ENCODE measurements at places on chromosomes 6 and 20. TPM values are rescaled to one million over a fixed set of nuclear protein-coding genes. Genes with fewer than 3 reads are reported as not detected.

Gene GGTLC1
- not detected for total RNA-seq

Gene FAM162B
- not detected for total RNA-seq

Gene BNIP5
- total RNA-seq, result not detected

Gene PCSK2
- total RNA-seq, result not detected

Gene GSTA4
- 4.1 TPM for total RNA-seq

Gene PROKR2
- total RNA-seq, result not detected

Gene PSMB8
- 327 TPM for total RNA-seq

Gene SPATA2
- total RNA-seq, result 8.9 TPM

Gene FOXS1
- total RNA-seq, result not detected

Gene ARFGEF3
- total RNA-seq, result 0.28 TPM

Gene ERVFRD-1
- not detected for total RNA-seq

Gene METTL24
- 1.4 TPM for total RNA-seq

Gene CCN6
- not detected for total RNA-seq

DNA sequence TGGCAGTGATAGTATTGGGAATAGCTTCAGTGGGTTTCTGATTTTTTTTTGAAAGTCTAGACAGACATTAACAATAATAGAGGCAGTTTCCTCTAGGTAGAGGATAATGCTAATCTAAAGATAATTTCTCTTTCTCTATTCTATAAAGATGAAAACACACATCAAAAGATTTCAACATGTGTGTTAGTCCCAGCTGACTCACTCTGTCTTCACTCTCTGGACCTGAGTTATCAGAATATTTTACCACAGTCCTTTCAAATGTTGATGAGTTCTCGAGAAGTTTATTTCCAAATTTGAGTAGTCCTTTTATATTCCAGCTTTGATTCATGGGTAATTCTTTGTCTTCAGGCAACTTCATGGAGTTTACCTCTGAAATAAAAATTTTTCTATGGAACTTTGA is 17.1 kb downstream of the RPRD1B start:
- peaks cover 18% of the 10 kb centered on the region for H3K36me3 ChIP-seq
- peaks cover 22% of the 10 kb centered on the region for H3K4me1 ChIP-seq
- H3K4me3 ChIP-seq, result no peak overlapping the region
- no peak for DNase-seq

- peaks cover 2% of the 10 kb centered on the region for H3K27me3 ChIP-seq
- H3K4me3 ChIP-seq, result no peak overlapping the region
- no peak for DNase-seq
- H3K36me3 ChIP-seq, result no peaks in the 10 kb centered on the region
These were observed 61.4 kb upstream of the APCDD1L start for GRCh38 chr20:58576603-58576970.

- peaks cover 4% of the 10 kb centered on the region for H3K36me3 ChIP-seq
- H3K4me3 ChIP-seq, result peak overlapping the region; percentile 64
- peak; percentile 39 for DNase-seq
- peaks cover 5% of the 10 kb centered on the region for H3K27me3 ChIP-seq
These were observed 58.9 kb upstream of the LRRC1 start for GRCh38 chr6:53735896-53736295.

DNA sequence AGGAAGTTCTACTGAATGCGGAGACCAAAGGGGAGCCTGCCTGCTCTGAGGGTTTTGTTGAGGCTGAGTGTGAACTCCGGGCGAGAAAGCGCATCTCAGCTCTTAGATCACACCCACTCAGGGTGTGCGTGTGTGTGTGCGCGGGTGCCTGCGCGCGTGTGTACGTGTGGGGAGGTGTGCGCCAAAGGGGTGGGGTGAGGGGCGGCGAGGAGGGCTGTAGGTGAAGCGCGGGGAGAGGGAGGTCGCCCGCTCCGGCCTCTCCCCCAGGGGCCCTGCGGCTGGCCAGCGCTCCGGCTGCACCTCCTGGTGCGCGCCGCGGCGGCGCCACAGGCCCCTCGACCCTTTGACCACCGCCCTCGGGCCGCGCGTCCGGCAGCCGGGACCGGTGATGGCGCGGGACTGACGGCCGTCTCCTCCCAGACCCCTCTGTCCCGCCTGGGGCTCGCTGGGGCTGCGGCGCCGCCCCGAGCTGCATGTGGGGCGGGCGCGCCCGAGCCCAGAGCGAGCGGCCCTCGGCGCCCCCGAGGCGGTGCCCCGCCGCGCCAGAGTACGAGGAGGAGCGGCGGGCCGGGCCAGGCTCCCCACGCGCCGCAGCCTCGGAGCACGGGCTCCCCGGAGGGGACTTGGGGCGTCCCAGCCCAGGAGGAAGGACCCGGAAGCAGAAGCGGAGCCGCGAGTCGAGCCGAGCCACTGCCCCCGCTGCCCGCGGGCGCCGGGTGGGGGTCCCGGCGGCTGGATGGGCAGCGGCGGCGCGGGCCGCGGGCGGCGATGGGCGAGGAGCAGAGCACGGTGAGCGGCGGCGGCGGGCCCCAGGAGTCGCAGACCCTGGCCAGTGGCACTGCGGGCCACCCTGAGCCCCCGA is at the start of gene RNF217:
TSS of gene RNF217 (plus strand) at position 661 of the 862 bp plus-strand sequence. CDS start at position 769, 108 bp downstream.
- H3K27me3 ChIP-seq, result peaks cover 60% of the 10 kb centered on the region
- peaks cover 10% of the 10 kb centered on the region for H3K4me1 ChIP-seq
- H3K36me3 ChIP-seq, result peaks cover 2% of the 10 kb centered on the region
- no peak within 1 kb of the TSS for H3K27ac ChIP-seq
- DNase-seq, result peak; percentile 44

DNA sequence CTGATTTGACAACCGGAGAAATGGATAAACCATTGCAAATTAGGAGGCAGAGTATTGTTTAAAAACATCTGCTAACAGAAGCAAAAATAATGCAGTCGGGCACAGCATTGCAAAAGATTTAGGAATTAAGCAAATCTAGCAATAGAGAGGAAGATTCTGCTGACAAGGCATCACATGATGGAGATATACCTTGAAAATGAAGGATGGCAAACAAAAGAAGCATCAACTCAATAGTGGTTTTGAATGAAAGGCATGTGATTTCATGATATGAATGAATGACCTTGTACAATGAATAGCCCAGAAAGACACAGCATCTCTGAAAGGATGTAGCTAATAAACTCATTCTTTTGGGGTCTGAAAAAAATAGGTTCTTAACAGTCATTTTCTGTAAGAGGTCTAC is 8.6 kb upstream of the RBM39 start:
- no peak for DNase-seq
- H3K4me3 ChIP-seq, result no peak overlapping the region
- no peak overlapping the region for H3K27ac ChIP-seq
- no peaks in the 10 kb centered on the region for H3K4me1 ChIP-seq
- peaks cover 2% of the 10 kb centered on the region for H3K27me3 ChIP-seq
- H3K36me3 ChIP-seq, result no peaks in the 10 kb centered on the region

GRCh38 chr6:149230712-149231460 is 86.6 kb upstream of the TAB2 start:
- H3K27ac ChIP-seq, result no peak overlapping the region
- no peak overlapping the region for H3K4me3 ChIP-seq
- DNase-seq, result no peak
- no peaks in the 10 kb centered on the region for H3K27me3 ChIP-seq

- H3K27ac ChIP-seq, result no peak overlapping the region
- peaks cover 3% of the 10 kb centered on the region for H3K27me3 ChIP-seq
- H3K4me1 ChIP-seq, result no peaks in the 10 kb centered on the region
- no peak overlapping the region for H3K4me3 ChIP-seq
These were observed 47.0 kb upstream of the MANEA start for GRCh38 chr6:95530176-95530819.

DNA sequence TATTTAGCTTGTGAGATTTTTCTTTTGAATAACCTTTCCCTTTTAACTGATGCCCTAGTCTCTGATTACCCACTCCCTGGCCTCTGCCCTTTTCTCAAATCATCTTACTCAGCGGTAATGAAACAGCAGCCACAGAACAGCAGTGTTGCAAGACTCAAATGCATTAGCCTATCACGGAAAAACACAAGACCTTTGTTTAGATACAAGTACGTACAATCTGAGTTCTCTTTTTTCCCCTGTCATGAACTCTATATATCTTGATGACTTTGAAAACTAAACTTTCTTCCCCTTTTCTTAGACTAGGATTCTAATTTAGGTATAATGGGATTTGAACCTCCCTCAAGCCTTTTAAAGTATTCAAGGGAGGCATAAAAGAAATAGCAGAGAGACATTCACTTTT is 1034.9 kb downstream of the EYS start:
- H3K27ac ChIP-seq, result no peak overlapping the region
- H3K36me3 ChIP-seq, result no peaks in the 10 kb centered on the region
- no peaks in the 10 kb centered on the region for H3K27me3 ChIP-seq
- no peaks in the 10 kb centered on the region for H3K4me1 ChIP-seq
- DNase-seq, result no peak

GRCh38 chr6:168601546-168601945 is 160.6 kb downstream of the SMOC2 start:
- no peak overlapping the region for H3K27ac ChIP-seq
- DNase-seq, result no peak
- H3K36me3 ChIP-seq, result no peaks in the 10 kb centered on the region
- H3K4me3 ChIP-seq, result no peak overlapping the region
- peaks cover 2% of the 10 kb centered on the region for H3K27me3 ChIP-seq

- no peak overlapping the region for H3K27ac ChIP-seq
- peaks cover 26% of the 10 kb centered on the region for H3K4me1 ChIP-seq
- H3K4me3 ChIP-seq, result peak overlapping the region; percentile 5
- H3K27me3 ChIP-seq, result no peaks in the 10 kb centered on the region
- H3K36me3 ChIP-seq, result peaks cover 6% of the 10 kb centered on the region
- no peak for DNase-seq
These were observed 76.0 kb downstream of the SLX4IP start for GRCh38 chr20:10511170-10511508.

- peaks cover 7% of the 10 kb centered on the region for H3K27me3 ChIP-seq
- no peak for DNase-seq
- H3K36me3 ChIP-seq, result no peaks in the 10 kb centered on the region
- H3K4me1 ChIP-seq, result no peaks in the 10 kb centered on the region
- no peak overlapping the region for H3K4me3 ChIP-seq
These were observed 143.6 kb downstream of the ALDH8A1 start for GRCh38 chr6:134806180-134806798.

DNA sequence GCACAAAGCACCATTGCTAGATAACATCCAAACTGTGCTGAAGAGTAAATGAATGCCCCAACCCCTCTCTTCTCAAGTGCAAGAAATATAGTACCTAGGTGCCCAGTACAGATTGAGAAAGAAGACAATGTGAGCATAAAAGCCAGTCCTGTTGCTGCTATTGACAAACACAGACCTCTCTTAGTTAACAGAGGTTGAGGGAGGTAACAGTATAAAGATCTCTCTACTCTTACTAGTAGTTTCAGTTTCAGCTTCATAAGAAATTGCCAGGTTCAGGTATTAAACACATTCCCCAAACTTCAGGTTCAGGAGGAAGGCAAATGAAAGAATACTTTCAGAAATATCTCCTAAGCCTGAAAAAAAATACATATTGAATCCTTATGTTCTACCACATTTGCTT is 31.4 kb downstream of the TBC1D32 start:
- H3K27ac ChIP-seq, result peak overlapping the region; percentile 12
- H3K4me1 ChIP-seq, result peaks cover 7% of the 10 kb centered on the region
- DNase-seq, result no peak
- H3K27me3 ChIP-seq, result no peaks in the 10 kb centered on the region

DNA sequence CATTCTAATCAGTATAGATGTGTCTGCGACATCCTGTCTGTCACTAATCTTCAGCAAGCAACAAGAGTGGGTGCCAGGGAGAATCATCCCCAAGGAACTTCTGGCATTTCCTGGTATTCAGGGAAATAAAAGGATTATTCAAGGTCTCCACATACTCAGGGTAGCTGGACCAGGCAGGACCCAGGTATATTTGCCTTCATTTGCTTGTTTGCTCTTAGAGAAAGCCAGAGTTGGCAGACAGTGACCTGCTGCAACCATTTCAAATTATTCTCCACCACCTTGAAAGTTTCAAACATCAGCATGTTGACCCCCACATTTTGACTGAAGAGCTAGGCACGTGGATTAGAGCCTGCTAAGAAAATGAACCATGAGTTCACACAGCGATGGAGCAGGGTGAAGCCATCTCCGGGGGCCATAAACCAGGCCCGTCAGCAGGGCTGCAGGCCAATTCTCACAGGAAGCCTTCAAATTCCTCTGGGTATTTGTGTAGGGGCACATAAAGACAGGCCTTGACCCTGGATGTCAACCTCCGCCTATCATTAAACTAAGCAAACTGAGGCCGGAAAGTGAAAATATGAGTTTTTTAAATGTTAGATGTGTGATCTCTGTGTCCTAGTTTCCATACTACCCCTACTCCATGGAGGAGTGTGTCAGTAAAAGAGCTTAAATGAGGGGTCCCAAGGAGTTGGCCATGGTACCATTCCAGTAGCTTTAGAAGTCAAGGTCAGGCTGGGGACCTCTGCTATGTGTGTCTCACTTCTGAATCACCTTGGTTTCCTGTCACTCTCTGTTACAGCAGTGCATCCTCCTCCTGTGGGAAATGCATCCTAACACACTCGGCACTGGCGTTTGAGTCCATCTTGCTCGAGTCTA is 32.9 kb downstream of the TRAM2 start:
- no peak overlapping the region for H3K27ac ChIP-seq
- no peaks in the 10 kb centered on the region for H3K4me1 ChIP-seq
- no peak overlapping the region for H3K4me3 ChIP-seq
- no peak for DNase-seq

DNA sequence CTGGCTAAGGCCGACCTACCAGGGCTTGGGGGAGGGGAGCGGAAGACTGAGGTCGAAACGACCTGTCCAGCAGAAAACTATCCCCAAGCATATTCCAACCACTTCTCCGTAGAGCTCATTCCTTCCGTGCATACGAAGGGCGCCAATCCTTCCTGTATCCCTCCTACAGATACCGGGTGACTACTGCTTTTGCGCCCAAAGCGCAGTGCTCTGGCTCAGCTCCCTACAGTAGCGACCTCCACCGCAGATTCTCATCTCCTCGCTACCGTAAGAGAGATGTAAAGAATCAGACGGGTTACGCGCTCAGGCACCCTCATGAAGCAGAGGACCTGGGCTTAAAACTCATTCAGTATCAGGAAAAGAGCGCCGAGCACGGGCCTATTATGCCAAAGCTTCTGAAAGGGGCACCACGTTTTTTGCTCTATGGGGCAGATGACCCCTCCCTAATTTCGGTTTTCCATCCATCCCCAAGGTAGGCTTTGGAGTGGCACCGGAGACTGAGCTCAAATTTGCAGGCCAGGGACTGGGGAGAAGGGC is 563 bp upstream of the NNAT start:
- H3K4me1 ChIP-seq, result peaks cover 20% of the 10 kb centered on the region
- H3K27me3 ChIP-seq, result no peaks in the 10 kb centered on the region
- H3K27ac ChIP-seq, result peak overlapping the region; percentile 11
- H3K4me3 ChIP-seq, result peak overlapping the region; percentile 67
- peaks cover 14% of the 10 kb centered on the region for H3K36me3 ChIP-seq
- no peak for DNase-seq

DNA sequence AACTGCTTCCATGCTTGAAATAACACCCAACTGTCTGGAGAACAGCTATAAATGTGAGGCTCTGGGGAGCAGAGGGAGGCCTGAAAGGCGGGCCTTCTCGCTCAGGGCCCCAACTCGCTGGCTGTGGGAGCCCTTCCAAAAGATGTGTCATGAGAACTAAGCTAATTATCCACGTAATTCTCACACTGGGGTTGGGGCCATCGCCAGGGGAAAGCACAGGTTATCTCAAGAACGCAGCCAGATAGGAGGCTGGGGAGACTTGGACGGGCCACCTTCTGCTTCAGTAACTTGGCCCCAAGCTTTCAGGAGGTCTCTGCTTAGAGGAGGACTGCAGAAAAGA is 1.6 kb downstream of the PXDC1 start:
- H3K27me3 ChIP-seq, result peaks cover 42% of the 10 kb centered on the region
- no peak overlapping the region for H3K27ac ChIP-seq
- DNase-seq, result no peak
- H3K4me3 ChIP-seq, result peak overlapping the region; percentile 17
- H3K36me3 ChIP-seq, result no peaks in the 10 kb centered on the region

- no peaks in the 10 kb centered on the region for H3K4me1 ChIP-seq
- H3K36me3 ChIP-seq, result no peaks in the 10 kb centered on the region
- DNase-seq, result no peak
These were observed 166.7 kb downstream of the TTLL2 start for GRCh38 chr6:167491438-167492099.
